ENCODE measurements at places on chromosomes 12 and 14.

DNA sequence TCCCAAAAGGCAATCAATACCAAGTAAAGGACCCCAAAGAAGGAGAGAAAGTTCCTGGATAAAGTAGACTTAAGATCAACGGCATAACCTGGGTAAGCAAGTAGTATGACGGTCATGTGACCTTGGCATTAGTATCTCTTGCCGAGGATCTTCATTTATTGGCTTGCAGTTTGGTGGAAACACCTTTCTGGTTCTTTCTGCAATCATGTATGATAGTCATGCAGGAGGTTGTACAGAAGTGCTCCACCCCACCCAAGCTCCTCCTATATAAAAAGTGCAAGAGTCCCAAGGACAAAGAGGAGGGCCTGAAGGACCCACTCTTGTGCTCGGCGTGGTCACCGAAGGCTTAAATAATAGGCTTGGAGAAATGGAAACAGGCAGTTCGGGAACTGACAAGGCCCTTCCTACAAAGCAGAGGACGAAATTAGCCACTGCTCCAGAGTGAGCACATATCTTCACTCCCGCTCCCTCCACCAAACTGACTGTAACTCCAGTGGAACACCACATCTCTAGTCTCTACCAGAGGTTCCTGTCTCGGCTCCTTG, 750 bp downstream of the CS start:
- peak; percentile 45 for DNase-seq

GRCh38 chr12:67919406-67919805, 69.8 kb upstream of the IFNG-AS1 start:
- no peak for DNase-seq

DNA sequence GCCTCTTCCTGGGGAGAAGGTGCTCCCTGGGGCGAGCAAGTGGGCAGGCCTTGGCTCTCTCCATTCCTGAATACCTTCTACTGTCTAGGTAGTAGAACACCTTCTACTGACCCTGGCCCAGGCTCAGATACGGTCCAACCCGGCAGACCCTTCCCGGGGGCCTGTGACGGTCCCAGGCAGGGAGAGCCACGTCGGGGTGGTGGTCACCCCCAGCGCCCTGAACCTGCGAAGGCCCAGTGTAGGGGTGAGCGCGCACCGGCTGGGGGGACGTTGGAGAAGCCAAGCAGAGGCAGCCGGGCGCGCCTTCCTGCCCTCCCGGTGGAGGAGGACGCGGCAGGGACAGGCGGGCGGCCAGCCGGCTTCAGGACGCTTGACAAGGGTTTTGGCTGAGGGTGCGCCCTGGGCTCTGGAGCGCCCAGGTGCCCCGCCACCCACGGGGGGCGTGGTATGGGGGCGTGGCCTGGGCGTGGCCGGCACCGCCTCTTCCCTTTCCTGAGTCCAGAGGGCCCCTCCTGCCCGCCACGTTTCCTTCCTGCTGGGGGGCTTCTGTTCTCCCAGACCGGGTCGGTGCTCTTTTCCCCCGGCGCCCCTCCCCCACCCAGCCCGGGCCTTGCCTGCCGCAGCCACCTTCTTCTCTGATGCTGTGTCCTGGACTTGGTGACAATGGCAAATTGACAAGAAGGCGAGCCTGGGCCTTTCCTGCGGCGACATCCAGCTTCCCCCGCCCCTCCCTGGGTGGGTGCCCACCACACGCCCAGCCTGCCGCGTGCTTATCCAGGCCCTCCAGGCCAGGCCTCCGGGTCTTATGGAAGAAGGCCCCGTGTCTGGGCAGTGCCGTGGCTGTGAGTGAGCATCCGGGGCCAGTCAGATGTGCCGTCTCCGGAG, 24.5 kb upstream of the PPP1R13B start:
- peak; percentile 78 for DNase-seq

GRCh38 chr12:105640761-105641160, 310.3 kb downstream of the C12orf75 start:
- no peak for DNase-seq

DNA sequence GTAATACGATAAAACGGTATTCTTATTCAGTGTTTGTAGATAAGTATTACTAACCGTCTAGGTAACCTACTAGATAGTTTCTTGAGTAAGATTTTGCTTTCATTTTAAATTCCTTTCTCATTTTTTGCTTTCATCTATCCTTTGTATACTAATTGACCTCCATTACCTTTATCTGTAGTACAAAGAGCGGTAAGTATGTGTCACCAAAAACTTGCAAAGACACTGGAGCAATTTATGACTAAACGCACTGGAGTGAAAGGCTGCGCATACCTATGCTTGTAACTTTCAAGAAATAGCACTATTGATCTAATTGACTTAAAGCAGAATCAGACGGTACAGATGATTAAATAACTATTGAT, 1.7 kb downstream of the ARHGAP5 start:
- DNase-seq, result no peak

DNA sequence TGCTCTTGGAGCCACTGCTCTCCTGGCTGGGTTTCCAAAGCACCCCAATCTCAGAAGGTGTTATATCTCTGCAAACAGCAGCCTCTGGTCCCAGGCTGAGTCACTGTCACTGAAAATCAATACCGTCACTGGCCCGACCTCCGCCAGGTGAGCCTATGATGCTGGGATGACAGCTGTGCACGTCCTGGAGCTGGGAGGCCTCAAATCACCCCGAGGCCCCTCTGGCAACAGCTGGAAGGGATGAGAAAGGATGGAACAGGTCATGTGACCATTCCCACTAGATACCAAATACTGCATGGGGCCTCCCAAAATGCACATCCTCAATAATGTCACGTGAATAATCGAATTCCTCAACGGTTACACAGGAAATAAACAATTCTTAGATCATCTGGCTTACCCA, 190.8 kb downstream of the TTC7B start:
- no peak for DNase-seq

DNA sequence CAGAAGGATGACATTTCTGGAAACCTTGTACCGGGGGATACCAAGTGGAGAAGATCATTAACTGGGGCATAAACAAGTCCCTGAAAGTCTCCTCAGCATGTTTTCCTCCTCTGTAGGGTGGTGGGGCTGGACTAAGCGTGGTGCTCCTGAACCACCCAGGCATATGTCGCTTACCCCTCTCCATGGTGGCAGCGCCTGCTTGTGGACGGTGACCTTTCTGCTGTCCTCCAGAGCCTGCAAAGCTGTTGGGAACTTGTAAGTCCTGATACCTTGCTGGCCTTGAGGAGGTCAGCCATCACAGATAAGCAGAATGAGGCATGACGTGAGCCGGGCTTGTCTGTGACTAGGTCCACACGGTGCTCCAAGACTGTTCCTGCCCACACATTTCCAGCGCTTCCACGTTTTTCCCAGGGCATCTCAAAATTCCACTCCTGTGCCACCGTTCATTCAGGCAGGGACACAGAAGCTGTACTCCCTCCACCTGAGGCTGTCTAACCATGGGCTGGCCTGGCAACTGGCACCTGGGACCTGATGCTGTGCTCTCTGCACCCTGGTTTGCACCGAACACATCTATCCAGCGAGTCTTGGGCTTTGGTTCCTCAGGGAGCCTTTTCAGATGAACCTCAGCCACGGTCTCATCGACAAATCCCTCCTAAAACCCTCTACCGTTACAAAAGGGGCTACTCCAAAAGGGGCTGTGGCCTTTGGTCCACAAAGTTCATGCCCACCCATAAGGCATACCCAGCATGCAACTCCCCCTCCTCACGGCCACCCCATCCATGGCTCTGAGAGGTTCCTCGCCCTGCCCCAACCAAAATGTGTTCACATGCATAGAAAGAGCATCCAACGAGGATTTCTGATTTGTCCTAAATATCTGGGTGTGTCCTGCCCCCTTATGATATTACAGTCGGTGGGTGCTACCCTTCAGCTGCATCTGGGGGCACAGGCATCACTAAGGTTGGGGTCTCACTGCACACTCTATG, 199.6 kb upstream of the DIO3 start:
- no peak for DNase-seq

DNA sequence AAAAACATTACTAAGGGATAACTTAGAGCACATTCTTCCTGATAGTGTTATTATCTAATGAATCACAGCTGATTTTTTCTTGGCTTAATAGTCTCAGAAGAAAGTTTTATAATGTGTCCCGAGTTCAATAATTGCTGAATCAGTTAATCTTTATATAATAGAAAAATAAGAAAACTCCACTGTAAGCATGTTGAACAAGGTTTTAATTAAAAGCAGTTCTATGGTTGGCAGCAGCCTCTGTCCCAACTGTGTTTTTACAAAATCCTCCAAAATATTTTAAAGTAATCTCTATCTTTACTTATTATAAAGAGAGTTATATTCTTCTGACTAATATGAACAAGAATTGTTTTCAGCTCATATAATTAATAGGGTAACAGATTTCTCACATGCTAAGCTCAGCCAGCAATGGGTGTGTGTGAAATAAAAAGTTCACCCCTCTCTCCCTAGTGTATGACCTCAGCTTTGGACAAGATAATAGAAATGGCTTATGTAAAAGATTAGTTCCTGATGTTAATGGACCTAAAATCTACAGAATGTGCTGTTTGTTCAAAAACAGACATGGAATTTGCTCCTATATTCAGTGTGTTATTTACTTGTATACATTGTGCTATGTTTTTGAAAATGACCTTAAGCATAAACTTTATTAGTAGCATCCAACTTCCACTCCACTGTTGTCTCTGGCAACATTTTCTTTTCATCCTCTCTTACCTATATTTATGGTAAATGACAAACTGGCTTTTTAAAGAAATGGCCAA, 67.1 kb upstream of the DCN start:
- no peak for DNase-seq

GRCh38 chr12:66280561-66280960, 21.7 kb upstream of the HELB start:
- no peak for DNase-seq

DNA sequence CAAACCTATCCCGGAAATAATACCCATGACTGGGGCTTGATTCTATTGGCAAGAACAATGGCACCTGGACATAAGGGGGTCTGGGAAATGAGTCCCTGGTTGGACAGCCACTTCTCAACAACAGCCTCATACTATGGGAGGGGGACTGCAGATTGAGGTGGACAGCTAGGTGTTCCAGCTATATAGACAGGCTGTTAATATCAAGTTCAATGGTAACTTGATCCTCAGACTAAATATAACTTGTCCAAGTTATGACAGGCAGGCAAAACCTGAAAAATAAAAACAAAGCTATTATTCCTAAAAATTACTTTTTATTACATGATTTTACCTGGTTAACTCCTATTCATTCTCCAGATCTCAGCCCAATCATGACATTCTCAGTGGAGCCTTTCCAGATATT, 267.3 kb downstream of the TTC8 start:
- no peak for DNase-seq

GRCh38 chr14:36818246-36818645, 156.6 kb downstream of the PAX9 start:
- DNase-seq, result no peak
